ENCODE measurements at places on chromosomes 16 and 17.

DNA sequence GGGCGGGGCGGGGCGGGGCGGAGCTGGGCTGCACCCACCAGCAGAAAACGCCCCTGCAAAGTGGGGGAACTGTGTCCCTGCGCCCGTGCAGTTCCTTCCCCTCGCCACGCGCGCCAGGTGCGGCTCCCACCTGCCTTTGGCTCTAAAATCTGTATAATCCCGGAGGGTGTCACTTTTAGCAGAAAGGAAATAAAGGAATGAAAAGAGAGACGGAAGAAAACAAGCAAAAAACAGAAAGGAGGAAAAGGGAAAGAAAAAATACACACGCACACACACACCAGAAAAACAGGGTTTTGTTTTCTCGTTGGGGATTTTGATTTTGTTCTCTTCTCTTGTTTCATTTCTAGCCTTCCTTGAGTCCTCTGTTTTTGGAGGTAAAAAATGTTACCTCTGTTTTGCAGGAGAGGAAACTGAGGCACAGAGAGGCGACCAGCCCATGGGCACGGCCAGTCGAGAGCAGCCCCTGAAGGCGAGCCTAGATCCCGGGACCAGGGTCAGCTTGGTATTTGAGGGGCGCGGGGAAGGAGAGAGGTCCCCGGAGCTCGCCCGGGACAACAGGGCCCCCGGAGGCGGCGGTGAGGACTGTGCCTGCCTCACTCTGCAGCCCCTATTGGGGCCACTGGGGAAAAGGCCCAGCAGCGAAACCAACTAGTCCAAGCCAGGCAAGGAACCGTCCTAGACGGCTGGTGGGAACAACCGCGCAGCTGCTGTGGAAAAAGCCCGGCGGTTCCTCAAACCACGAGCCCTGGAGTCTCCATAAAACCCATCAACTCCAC is 594 bp upstream of the CARHSP1 start:
- DNase-seq, result no peak

DNA sequence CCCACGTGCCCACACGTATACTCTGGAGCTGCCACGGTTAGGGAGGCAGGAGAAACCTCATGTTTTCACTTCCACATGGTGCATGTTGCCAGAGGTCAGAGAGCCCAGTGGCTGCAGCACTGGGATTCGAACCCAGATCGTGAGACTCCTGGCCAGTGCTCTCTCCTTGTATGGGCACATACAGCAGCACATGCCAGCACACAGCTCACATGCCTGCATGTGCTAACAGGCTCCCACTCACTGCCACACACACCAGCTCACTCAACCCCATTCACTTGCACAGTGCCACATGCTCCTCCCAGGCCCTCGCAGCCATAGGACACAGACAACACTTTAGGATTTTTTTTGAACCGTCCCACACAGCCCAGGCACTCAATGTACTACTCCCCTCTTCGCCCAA is 49.5 kb upstream of the MRPS23 start:
- DNase-seq, result no peak

DNA sequence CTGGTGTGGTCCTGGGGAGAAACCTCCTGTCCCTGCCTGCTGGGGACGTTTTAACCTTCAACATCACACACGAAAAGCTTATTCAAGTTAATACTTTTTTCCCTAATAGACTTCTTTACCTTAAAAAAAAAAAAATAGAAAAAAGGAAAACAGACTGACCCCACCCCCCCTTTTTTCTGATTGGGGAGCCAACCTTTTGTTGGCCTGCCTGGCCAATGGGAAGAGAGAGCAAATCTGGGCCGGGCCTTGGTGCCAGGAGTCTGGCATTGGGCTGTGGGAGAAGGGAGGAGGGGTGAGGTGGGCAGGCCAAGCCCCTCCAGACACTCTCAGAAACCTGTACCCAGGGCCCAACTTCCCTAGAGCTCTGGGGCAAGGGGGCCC is 3.0 kb downstream of the CBX8 start:
- DNase-seq, result no peak

- no peak for DNase-seq
Observed at GRCh38 chr17:77228816-77229215, 88.0 kb downstream of the SEC14L1 start.

DNA sequence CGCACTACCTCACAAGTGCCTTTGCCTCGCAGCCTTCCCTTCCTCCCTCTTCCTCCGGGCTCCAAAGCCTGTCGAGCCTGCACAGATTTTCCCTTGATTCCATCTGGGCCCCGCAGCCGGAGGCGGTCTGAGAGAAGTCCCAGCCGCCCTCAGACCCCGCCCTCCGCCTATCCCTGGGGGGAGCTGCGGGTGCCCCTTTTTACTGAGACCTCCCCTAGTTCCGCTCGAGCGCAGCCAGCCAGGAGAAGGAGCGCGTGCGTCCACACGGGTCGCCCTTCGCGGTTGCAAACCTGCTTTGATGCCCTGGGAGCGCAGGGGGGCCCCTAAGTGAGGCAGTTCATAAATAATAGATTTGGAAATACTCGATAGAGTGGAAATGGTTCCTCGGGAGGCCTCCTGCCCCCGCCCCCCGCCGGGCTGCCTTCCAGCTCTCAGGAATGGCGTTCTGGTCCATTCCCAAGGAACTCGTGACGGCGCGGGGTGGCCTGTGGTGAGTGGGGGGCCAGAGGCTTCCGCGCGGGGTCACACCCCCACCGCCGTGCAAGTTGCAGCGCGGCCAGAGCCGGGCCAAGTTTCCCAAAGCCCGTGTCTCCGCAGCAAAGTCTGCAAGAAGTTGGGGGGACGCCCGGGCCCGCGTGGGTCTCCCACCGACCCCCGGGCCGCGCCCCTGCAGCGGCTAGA is 610 bp downstream of the C16orf74 start:
- no peak for DNase-seq

GRCh38 chr16:55735120-55735781 is 79.5 kb downstream of the SLC6A2 start:
- DNase-seq, result no peak

- no peak for DNase-seq
Observed at GRCh38 chr16:55009581-55009980, 78.9 kb downstream of the IRX5 start.
